CD4-positive, alpha-beta T cell treated with Interferon gamma for 1 hour (primary cell): ENCODE measurements at places on chromosomes 5 and 9.

- DNase-seq: no peak
These were observed 1727.2 kb downstream of the MAT2B start for GRCh38 chr5:165232509-165233028.

- no peak for DNase-seq
These were observed 187.1 kb downstream of the ARHGEF28 start for GRCh38 chr5:73812962-73813588.

GRCh38 chr5:59645380-59645779 lies 248.1 kb downstream of the PDE4D start:
- DNase-seq: no peak

DNA sequence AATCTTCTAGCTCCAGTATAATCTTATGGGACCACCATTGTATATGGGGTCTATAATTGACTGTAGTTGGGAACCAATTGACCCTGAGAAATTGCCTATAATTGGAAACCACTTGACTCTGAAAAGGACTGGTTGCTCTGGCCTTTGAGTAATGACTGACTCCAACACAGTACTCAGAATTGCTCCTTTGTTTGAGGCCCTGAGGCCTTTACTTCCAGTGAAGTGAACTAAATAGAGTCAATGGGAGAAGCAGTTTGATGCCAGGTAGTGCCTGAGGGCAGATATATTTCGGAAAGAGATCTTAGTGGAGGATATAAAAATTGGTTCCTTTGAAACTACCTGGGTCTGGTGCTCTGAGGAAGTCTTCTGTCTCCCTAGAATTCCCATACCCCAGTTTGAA lies 16.0 kb upstream of the TMEM171 start:
- no peak for DNase-seq

- DNase-seq: no peak
These were observed 186.6 kb downstream of the FSTL4 start for GRCh38 chr5:133425764-133426163.

DNA sequence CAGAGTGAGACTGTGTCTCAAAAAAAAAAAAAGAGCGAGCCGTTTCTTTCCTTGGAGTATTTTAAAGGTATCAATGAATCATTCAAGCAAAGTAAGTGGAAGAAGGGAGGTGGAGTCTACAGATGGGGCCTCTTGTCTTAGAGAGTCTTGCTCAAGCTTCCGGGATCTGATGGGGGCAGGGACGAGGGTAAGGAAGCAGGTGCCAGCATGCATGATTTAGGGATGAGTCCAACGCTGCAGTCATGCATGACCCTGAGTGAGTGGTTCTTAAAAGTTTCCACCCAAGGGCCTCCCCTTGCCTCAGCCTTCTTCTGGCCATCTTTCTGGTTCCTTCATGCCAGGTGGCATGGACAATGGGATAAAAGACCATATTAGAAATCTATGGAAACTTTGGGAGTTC lies 79.6 kb downstream of the MYO10 start:
- no peak for DNase-seq
